DMS153 (cell line): ENCODE measurements at places on chromosomes 7 and 10.

DNA sequence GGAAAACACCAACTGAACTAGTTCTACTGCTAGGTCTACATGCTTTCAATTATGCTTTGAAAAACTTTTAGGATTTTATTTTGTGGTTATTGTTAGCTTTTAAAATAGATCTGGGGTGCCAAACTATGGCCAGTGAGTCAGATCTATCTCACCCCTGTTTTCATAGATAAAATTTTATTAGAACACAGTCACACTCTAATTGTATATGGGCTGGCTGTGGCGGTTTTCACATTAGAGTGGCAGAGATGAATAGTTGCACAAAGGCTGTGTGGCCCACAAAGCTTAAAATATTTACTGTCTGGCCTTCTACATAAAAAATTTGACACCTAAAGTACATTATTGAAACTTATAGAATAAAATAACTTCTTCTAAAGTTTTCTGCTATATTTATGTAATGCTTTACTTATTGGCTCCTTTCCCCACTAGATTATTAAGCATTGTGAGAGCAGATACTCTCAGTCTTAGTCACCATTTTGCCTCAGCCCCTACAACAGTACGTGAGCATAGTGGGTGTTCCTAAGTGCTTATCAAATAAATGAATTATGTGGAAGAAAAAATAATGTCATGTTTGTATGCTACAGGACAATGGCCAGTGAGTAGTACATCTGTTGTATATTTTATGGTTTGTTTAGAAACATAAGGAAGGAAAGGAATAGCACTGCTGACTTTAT, 5.4 kb upstream of the SUV39H2 start:
- no peak for DNase-seq

DNA sequence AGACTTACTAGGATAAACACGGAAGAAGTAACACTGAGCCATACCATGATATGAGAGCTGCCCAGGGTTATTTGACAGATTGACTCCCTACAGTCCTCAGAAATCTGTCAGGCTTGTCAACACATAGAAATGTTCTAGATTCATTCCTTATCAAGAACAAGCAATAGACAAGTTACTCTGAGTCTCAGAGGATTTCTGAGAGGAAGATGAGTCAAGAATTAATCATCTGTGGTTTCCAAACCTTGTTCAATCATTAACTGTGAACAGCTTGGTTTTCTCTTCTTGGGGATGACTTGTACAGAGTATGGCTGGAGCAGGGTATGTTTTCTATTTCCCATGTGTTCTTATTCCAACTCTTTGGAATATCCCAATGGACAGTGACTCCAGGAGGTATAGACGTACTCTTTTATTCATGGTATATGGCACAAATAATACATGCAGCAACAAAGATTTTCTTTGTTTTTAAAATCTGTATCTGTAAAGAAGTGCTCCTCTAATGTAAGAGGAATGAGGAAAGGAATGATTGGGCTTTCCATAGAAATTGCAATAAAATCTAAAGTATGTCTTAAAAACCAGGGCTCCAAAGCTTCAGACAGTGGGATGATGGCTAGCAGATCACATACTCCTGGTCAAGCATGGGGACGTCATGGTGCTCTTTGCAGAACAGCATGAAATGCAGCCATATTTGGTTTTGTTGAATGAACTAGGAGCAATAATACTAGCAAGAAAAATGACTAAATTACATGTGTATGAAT, 11.9 kb upstream of the SFR1 start:
- no peak for DNase-seq

GRCh38 chr10:86611386-86611785, 43.0 kb upstream of the OPN4 start:
- no peak for DNase-seq

DNA sequence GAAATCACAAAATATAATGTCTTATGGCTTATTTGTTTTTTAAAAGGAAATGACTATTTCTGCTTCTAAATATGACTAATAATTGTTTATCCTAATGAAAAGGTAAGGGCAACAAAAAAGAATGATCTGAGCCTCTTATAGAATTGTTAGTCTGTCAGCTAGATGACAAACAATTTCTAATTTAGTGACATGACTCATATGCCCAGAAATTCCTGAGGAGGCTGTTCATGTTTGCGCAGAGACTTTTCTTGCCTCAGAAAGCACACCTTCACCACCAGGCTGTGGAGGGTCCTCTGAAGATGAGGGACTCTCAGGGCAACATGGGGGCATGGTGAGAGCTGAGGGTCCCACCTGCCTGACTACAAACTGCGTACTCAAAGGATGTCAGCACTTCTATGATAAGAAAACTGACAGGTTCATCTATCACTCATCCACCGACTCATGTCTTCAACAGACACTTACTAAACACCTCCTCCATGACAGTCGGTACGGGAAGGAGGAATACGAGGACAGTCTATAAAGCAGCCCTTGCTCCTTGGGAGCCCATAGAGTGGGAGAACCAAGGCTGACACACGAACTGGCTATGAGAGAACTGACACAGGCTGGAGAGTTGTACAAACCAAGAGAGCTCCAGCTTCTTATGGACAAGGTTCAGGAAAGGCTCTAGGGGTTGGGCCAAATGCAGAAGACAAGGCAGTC, 102.0 kb downstream of the PKD1L1 start:
- no peak for DNase-seq

GRCh38 chr7:48011323-48011722, 17.6 kb downstream of the SUN3 start:
- DNase-seq, result no peak

DNA sequence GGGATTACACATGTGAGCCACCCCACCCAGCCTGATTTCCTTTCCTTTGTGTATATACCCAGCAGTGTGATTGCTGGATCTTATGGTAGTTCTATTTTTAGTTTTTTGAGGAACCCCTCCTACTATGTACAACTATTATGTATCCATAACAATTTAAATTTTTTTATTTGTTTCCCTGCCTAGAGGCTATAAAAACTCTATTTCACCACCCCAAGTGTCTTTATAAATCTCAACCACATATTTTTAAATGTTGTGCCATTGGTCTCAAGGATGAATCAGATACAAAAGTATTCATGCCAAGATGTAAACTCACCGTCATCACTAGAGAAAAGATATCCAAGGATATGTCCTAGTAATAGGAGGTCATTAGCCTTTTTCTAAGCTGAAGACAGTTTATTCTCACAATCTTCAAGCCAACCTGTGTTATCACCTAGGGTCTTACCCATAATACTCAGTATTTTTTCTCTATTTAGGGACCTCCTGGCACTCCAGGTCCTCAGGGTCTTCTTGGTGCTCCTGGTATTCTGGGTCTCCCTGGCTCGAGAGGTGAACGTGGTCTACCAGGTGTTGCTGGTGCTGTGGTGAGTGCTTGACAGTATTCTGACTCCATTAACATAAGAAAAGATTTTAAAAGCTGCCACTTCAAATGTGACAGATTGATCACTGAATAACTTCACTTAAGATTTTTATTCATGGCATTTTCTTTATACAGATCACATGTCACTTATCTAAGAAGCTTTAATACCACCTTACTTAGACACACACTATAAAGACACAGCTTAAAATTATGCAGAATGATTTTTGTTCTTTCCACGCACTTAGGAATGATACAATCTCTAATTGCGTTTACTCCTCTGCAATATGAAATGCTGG, 29.4 kb downstream of the COL1A2 start:
- no peak for DNase-seq

DNA sequence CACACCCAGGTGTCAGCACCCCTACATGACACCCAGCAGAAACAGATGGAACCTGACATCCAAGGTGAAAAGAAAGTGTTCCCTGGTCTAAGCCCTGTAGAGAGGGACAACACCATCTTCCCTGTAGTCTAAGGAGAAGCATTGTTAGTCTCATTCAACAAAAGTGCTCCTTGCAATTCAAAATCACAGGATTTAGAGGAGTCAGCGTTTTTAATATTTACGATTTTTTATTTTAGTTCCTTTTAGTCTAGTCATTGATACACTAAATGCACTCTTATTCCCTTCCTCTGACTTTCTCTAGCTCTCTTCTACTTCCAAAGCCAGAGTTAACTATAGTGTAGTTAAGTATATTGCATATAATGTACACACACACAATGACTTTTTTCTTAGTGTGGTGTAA, 163.0 kb downstream of the TPK1 start:
- DNase-seq, result no peak

GRCh38 chr10:43327171-43327570, 44.3 kb upstream of the FXYD4 start:
- DNase-seq, result no peak

- DNase-seq, result no peak
These were observed 25.6 kb downstream of the NRCAM start for GRCh38 chr7:108430664-108431063.

DNA sequence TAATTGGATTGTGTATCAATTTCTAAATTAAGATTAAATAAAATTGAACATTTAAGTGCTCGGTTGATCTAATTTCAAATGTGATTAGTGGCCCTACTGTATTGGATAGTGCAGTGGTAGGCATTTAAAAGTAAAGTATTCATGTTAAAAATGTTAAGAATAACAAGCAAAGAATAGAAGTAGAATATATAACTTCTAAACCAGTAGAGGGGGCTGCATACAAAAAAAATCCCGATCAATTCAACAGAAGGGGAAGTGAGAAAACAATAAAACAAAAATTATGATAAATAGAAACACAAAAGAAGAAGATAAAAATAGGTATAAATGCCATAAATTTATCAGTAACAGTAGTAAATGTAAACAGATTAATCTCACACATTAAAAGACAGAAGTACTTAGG, 24.9 kb upstream of the WDFY4 start:
- DNase-seq, result no peak

DNA sequence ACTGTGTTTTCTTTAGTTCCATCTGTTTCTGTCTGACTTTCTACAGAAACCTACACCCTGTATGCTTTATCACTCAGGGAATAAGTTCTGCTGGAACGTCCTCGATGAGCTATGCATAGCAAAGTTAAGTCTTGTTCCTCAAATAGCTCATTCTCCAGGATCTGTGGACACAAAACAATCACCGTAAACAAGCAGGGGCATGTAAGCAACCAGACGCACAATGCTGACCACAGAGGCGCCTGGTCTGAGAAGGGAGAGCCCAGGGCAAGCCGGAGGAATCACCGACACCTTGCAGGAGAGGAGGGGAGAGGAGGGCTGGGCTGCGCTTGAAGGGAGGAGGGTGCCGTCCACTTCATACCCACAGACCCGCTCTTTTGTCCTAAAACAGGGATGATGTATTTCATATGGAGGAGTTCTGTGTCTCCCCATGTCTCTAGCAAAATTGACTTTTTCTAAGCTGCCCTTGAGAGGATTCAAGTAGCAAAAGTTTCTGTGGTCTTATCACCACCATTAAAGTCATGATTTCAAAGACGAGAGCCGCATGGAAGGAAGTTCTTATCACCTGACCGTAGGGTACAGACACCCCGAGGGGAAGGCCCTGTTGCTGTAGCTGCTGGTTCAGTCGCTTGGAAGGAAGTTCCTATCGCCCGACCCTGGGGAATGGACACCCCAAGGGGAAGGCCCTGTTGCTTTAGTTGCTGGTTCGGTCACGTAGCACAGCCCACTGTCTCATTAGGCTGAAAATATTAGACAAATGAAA, 14.3 kb downstream of the CALML3 start:
- no peak for DNase-seq

DNA sequence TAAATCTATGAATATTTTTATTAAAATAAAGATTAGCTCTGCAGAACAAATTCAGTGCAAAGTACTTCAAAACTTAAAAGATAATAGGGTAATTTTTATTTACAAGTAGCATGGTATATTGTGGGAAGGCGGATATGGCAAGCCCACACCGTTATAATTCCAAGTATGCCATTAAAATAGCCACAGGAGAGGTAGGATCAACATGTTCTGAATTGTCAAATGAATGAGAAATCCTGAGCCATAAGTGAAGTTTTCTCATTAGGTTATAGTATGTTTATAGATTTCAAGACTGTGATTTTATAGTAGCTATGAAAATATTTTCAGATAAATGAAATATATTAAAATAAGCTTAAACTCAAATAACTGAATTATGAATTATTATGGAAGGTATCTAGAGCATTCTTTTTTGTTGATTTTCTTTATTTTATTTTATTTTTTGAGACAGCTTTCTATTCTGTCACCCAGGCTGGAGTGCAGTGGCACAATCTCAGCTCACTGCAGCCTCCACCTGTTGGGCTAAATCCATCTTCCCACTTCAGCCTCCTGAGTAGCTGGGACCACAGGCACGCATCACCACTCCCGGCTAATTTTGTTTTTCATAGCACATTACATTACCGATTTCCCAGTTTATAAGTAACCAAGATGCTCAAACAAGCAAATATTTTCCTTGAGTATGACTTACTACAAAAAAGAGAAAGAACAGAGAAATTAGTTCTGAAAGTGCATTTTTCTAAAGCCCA, 956.6 kb downstream of the GATA3 start:
- no peak for DNase-seq

DNA sequence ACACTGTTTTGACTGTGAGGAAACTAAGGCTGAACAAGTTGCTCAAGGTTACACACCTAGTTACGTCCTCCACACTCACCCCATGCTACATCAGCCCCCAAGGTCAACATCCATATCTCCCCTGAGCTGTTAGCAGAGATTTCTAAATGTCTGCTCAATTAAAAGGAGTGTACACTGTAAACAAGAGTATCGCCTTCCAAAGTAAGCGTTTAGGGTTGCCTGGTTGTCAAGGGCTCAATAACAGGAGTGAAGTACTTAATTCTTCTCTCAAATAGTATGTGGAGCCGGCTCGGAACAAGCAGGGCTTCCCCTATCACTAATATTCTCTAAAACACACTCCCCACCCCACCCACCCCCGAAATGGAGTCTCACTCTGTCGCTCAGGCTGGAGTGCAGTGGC, 412.8 kb upstream of the GALNT17 start:
- DNase-seq, result peak; percentile 78

- no peak for DNase-seq
These were observed 130.5 kb downstream of the CDK14 start for GRCh38 chr7:90726623-90727022.

DNA sequence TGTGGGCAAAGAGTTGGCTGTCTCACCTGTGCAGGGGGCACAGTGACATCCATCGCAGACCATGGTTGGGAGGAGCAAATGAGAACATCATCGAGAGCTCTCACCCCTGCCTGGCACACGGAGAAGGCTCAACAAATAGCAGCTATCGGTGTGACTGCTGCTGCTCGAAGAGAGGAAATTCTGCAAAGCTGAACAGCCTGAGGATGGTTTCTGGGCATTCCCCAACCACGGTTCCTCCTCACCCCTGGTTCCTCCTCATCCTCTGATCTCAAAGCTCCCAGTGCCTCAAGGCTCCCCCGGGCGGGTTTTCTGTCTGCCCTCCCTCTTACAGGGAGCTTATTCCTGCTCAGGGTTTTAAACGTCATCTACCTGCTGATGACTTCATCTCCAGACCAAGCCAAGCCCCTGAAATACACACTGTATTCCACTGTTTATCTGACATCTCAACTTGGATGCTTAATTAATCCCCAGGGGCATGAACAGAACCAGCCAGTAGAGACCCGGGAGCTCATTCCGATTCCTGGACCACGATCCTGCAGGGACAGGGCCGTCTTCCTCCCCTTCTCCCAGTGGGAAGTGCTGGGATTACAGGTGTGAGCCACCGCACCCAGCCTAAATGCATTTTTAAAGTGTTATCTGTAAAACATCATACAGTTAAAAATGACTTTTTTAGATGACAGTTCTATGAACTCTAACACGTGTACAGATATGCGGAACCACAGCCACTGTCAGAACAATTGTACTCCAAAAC, 19.5 kb upstream of the NOM1 start:
- DNase-seq, result no peak
